ENCODE measurements at places on chromosomes 1 and 21.
A peak's percentile ranks its signal among the peaks of the same experiment; 100 is the strongest.

- DNase-seq, result no peak
Observed at GRCh38 chr1:201870397-201870796, 18.3 kb upstream of the SHISA4 start.

DNA sequence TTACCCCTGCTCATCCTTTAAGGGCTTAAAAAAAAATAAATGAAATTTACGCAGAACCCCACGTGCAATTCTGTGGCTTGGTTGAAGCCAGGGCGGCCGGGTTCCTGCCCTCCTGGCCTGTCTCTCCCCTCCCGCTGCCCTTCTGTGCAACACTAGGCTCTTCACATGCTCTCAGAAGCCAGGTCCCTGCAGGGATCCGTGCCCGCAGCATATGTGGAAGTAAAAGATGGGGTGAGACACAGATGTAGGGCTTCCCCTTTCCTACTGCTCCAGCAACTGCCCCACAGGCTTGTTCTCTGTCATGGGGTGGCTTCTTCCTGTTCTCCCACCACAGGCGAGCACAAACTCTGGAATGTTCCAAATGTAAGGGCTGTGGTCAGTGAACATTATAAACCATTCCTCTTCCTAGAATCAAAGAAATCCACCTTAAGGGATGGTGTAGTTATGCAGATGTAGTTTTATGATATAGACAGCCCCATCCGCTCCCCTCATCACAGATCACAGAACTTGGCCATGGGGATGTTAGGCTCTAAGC is 535.4 kb downstream of the KIF26B start:
- no peak for DNase-seq

DNA sequence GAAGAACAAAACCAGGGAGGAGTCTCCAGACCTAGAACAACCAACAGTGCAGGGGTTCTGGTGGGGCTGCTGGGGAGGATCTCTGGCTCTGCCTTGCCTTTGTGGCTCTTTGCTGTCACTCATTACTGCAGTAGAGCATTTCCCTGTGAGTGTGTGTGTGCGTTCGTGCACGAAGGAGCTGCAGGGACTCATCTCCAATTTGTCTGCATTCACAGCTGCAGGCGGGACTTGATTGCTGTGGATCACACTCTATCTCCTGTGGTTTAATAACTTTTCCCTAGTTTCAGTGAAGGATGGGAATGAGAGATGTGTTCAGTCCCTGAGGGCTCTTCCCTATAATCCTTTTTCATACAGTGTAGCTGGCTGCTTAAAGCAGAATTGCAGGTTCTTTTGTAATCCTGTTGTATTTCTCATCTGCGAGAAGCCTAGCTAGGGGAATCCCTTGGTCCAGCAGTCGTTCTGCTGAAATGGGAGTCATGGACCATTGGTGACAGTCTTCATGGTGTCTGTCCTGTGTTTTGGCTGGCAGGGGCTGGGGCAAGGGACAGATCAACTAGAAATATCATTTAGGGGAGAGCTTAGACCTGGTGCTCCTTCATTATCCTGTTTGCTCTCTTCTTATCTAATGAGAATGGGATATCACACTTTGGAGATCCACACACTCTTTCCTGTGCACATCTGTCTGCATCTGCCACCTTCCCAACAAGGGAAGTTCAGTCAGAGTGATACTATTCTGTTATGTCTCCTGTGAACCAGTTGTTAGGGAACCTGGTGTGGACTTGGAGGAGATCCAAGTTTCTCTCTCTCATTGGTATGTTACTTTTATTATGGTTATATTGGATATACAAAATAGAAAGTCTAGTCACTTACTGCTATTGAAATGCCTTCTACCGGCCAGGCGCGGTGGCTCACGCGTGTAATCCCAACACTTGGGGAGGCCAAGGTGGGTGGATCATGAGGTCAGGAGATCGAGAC is 3.0 kb downstream of the PCP4L1 start:
- DNase-seq, result no peak

DNA sequence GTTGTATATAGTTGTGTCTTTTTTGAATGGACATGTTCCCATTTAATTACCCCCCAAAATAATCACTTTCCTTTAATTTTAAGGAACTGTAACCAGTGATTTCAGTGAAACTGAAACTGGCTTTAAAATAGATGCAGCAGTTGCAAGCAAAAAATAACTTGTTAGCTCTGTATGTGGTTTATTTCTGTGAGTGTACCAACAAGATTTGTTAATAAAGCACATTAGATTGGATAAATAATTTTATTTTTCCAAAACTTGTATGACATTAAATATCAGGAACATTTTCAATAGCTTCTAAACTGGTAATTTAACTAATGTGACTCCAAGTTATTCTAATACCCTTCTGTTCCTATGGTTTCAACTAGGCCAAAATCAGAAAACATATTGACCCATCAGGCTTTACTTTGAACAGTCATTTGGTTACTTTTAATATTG is 184.3 kb upstream of the CACYBP start:
- no peak for DNase-seq

- no peak for DNase-seq
Observed at GRCh38 chr21:45875416-45875760, 106.2 kb upstream of the COL6A1 start.

DNA sequence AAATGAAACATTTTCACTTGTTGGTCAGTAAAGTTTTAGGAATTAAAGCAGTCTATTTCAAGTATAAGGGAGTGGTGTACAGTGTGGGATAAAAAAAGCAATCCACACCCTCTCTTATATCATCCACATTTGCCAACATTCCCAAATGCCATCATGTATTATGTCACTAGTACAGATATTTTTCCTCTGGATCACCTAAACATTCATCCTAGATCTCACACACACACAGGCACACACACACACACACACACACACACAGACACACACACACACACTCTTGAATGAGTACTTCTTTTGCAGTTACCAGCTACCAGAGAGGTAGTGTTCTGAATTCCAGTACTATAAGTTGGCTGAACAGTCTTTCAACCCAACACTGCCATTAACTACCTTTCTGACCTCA is 1369.1 kb upstream of the ADGRL4 start:
- no peak for DNase-seq

- no peak for DNase-seq
Observed at GRCh38 chr1:21585037-21585436, 75.8 kb downstream of the ALPL start.

DNA sequence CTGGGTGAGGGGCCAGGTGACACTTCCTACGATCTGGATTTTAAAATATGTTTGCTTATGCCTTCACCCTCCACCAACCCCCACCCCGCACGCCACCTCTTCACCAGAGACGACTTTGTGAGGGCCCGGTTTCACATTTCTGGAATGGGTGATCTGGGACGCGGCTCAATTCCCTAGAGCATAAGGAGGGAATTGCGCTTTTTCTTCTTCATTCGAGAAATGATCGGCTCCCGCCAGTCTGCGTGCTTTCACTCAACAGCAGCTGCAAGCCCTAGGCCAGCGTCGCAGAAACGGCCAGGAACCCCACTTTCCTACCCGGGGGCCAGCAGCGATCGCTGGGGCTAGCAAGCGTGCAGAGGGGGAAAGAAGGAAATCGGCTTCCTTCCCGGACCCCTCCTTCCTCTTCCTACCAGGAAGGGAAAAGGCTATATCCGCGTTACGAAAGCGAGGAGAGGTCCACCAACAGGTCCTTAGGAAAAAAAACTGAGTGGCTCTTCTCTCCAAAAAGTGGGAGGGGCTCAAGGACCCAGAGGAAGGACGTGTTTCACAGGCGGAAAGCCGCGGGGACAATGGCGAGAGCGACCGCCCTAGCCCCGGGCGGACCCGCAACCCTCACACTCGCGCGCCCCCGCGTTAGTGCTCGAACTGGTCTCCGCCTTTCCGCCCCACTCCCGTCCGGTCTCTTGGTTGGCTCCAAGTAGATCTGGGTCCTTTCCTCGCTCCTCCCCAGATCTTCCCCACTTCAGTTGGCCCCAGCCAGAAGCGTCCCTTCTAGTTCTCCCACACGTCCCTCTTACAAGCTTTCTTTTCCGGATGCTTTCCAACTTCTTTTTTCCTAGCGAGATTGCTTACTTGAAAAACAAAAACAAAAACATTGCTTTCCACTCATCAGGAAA is 1.1 kb upstream of the ADAMTS1 start:
- peak; percentile 84 for DNase-seq

DNA sequence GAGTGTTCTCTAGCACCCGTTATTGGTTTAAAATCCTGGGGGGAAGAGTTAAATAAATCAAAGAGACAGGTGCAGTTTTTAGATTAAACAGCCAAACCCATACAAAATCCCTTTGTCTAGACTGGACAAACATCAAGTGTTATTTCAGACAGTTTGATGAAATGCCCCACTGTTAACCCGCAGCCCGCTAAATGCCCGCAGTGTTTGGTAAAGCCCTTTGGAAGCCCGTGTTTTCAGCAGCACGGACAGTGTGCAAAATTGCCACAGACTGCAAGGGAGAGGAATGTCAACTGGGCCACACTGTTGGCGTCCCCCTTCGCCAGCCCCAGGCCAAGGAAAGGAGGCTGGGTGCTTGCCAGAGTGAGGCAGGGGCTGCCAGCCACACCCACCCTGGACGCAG is 26.6 kb downstream of the AJAP1 start:
- no peak for DNase-seq

GRCh38 chr1:243926299-243926698 is 76.3 kb upstream of the AKT3 start:
- no peak for DNase-seq

DNA sequence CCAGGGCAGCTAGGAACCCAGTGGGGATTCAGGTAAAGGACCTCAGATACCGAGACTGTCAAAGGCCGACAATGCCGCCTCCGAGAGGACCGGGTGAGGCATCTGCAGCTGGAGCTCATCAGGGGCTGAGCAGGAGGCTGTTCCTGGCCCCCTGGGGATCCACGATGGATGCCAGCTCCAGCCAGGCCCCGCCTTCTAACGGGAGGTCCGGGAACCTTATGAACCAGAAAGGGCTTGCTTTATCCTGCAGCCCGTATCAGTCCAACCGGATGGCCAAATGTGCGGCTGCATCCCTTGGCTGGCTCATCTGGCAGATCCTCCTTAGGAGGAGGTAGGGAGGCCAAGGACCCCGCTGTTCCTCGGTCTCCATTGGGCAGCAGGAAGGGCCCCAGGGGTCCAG is 32.0 kb downstream of the SLC45A1 start:
- DNase-seq, result no peak

- DNase-seq, result peak; percentile 10
Observed at GRCh38 chr1:175830500-175830899, 87.1 kb upstream of the TNR start.

- DNase-seq, result no peak
Observed at GRCh38 chr1:106756752-106757151, 299.7 kb upstream of the PRMT6 start.

- DNase-seq, result no peak
Observed at GRCh38 chr21:36727866-36728265, 29.0 kb downstream of the SIM2 start.

DNA sequence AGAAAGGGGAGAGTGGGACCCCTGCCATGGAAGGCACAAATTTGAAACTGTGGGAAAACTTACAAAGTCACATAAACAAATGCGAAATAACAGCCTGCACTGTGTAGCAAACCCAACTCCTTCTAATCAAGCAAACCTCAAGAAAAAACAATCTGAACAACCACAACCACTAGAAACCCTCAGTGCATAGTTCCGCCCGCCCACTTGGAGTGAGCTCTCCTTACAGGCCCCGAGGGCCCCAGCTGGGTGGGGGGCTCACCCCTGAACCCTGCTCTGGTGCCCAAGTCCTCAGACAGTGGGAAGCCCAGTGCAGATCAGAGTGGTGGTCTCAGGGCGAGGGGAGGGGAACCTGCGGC is 931 bp upstream of the MXRA8 start:
- no peak for DNase-seq

DNA sequence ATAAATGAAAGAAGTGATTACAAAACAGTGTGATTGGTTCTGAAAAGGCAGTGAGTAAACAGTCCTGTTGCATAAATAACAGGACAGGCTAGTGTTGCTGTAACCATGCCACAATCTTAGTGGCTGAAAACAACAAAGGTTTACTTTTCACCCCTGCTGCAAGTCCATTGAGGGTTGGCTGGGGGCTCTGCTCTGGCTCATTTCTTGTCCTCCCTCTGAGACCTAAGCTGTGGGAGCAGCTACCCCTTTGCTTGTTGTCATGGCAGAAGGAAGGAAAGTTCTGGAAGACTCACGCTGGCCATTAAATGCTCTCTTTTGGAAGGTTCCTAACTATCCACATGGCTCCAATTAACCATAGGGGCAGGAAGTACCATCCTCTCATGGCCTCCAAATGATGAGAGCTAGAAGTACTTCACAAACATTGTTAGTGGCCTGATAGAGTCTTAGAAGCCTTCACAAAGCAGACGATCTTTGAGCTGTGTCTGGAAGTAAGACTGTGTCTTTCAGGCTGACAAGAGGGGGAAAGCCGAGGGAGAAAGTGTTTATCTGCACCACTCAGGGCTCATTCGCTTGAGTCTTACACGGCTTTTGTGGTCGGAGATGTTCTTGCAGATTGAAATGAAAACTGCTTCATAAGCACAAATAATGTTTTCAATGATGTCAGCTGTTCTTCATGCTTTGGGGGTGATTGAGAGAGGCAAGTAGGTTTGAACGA is 11.9 kb downstream of the RCSD1 start:
- peak; percentile 86 for DNase-seq

GRCh38 chr1:51915951-51916350 is 37.4 kb upstream of the NRDC start:
- DNase-seq, result no peak

DNA sequence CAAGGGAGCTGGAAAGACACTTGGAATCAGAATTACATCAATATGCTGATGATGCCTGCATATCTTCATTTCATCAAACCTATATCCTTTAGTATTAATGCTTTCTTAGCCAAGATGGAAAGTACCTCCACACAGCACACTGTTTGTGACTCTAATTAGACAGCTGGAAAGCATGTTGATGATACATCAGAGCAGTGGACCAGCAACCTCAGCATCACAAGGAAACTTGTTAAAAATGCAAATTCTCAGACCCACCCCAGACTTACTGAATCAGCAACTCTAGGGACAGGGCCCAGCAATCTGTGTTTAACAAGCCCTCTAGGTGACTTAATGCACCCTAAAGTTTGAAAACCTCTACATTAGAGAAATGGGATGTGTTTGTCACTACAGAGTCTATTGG is 332.1 kb downstream of the DPYD start:
- DNase-seq, result no peak

DNA sequence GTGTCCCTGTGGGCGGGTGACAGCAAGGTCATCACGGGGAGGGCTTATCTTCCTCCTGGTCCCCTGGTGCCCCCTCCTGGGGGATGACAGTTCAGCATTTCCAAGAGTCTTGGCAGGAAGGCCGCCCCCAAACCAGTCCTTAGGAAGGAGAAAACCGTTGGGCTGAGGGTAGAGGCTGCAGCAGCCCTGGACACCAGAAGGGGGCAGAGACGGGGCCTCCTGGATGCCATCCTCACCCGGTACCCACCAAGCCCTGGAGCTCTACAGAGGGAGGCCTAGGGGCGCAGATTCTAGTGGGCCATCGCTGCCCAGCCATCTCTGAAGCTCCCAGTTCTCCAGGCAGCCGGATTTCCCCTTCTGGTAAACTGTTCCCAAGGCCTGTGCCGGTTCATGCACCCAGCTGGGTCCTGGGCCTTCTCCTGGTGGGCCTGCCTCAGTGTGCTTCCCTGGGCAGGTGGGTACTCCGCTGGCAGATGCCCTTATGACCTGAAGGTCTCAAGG is 14.8 kb upstream of the ZNF669 start:
- DNase-seq, result peak; percentile 41

- DNase-seq, result no peak
Observed at GRCh38 chr21:42654179-42654912, 925 bp downstream of the PDE9A start.
